ENCODE measurements at places on chromosomes 1 and 21. TPM values are rescaled to one million over a fixed set of nuclear protein-coding genes. Genes with fewer than 3 reads are reported as not detected.

LRRN2 gene
- 12.0 TPM for total RNA-seq

DNA sequence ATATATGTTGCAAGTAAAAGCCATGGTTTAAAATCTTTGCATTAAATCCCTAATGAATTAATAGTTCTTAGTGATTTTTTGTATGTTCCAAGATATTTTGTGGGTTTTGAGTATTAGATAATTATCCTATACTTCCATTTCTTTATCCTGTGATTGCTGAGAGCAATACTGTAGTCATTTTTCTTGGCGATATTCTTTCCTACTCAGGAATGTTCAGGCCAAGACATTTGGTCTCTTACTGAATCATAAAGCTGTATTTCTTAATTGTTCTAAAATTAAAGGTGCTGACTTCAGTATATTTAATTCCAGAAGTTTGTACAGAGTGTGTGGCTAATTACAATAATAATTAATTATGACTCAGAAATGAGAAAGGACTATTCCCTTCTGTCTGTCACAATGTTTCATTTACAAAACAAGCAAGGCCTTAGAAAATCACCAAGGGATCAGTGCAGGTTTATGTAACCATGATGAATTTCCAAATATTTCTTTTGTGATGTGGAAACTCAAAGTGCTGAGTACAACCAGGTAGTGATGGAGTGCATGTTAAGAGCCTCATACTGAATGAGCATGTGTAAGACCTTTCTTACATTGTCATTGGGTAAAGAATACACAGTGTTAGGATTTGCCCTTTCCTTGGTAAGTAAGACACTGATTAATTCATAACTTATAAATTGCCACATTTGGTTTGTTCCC is 161.2 kb downstream of the HMCN1 start:
- DNase-seq, result no peak

SPRR3 gene
- total RNA-seq, result 0.45 TPM

GJA8 gene
- not detected for total RNA-seq

- no peak for DNase-seq
Measured at GRCh38 chr1:173444757-173445156, 32.4 kb upstream of the PRDX6 start.

DNA sequence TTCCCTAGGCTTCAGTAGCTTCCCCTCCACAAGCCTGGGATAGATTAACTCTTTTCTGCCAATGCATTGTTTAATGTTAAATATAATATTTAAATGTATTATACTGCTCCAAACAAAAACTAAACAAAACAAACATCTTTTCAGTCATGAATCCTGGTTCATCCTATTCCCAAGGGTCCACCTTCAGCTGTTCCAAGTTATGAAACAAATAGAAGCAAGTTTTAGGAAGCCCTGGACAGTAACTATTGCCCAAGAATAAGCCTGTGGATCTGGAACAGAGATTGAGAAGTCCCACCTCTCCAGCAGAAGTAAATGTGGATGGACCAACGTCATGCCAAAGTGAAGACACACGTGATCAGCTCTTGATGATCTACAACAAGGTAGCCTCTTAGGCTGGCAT is 408.1 kb downstream of the SETD4 start:
- DNase-seq, result no peak

DNA sequence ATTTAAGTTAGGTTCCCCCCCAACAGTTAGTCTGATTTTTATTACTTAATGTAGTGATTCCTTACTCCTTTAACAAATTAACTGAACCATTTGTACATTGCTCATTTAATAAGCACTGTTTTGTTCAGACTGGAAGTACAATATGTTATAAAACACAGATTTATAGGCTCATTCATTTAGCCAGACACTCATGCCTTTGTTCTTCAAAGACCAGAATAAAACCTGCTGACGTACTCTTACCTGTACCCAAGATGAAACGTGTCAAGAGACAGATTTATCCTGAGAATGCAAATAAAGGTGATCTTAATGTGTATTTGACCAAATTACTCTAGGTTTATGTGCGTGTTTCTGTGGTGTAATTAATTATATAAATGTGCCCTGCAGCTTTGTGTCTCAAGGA is 92.8 kb downstream of the INTS7 start:
- DNase-seq, result no peak

DNA sequence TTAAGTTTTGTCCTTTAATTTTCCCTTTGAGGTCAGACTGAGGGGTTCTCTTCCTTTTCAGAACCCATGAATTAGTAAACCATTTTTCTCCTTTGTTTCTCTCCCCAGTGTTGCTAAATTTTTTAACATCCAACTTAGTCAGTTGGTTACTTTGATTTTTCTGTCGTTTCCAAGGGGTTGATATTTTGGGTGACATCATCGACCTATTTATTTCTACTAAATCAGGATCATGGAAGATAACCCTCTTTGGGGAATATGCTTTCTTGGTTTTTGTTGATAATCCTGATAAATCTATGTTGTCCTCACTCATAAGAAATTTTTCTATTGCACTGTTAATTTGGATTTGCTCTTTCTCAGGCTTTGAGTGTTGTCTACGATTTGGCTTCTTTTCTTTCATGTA is 40.9 kb downstream of the LRRC53 start:
- DNase-seq, result no peak

GRCh38 chr1:228071839-228072657 is 10.5 kb upstream of the ARF1 start:
- no peak for DNase-seq

DNA sequence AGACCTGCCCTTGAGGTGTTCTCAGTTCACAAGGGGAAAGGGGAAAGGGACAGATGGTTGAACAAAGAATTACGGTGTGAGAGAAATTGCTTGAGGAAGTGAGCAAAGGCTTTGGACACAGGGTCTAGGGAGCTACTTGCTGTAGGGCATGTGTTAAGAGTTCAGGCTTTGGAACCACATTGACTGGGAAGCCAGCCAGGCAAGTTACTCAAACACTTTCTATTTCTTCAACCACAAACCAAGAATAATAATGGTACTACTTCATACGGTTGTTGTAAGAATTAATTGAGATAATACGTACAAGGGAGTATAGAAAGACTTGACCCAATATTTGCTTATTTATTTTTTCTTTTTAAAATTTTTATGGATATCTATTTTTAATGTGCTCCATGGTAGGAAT is 26.6 kb downstream of the AK4 start:
- DNase-seq, result peak; percentile 84

DNA sequence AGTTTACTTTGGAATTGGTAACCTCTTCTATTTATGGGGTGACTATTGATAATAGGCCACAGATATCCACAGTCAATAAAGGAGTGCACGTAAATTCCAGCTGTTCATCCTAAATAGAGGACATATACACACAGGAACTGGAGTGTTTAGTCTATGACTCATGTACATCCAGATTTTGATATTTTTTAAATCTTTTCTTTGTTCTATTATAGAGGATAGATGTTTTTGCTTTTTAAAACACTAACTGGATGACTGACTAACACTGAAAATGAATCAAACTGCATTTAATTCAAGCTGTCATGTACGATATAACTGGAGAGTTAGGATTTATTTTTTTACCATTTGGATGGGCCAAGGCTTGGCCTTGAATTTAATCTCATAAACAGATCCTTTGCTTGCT is 45.9 kb downstream of the RGL1 start:
- no peak for DNase-seq

- no peak for DNase-seq
Measured at GRCh38 chr1:80427881-80428280, 1372.9 kb upstream of the ADGRL2 start.

DIO1 gene
- total RNA-seq, result not detected

DNA sequence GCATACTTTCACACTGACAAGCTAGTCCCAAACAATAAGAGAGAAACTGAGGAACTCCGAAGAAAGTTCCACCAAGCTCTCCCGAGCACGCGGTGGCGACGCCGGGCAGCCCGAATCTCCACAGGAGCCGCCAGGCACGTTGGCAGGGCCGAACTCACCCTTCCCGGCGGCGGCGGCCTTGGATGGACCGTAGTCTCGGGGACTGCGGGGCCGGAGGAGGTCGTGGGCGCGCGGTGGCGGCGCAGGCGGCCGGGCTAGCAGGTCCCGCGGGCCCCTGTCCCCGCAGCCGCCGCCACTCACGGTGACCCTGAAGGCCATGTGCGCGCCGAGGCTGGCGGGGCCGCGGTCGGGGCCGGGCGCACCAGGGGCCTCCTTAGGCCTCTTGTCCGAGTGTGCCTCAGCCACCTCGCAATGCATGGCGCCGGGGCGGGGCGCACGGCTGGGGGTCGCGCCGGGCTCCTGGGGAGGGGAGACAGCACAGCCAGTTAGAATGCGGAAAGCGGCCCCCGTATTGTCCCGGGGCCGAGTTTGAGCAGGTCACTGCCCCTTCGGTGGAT is 1.2 kb downstream of the GLIS1 start:
- no peak for DNase-seq

- no peak for DNase-seq
Measured at GRCh38 chr1:11930571-11931445, 3.7 kb upstream of the PLOD1 start.

- DNase-seq, result no peak
Measured at GRCh38 chr1:42158189-42158588, 5.0 kb downstream of the GUCA2B start.

CATSPERE gene
- total RNA-seq, result 2.6 TPM

NTRK1 gene
- 1.8 TPM for total RNA-seq

DNA sequence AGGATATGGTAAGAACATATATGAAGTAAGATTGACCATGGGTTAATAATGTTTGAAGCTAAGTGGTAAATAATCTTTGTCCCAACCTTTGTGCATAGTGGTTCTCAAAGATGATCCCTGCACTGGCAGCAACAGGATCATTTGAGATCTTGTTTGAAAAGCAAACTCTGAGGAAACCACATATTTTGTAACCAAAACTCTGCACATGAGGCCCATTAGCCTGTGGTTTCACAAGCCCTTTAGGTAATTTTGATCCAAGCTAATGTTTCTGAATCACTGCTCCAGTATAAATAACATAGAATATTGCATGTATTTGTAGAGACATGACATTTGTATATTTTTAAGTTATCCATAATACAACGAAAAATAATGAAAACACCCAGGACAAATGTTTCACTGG is 147.9 kb upstream of the RGS18 start:
- no peak for DNase-seq

DNA sequence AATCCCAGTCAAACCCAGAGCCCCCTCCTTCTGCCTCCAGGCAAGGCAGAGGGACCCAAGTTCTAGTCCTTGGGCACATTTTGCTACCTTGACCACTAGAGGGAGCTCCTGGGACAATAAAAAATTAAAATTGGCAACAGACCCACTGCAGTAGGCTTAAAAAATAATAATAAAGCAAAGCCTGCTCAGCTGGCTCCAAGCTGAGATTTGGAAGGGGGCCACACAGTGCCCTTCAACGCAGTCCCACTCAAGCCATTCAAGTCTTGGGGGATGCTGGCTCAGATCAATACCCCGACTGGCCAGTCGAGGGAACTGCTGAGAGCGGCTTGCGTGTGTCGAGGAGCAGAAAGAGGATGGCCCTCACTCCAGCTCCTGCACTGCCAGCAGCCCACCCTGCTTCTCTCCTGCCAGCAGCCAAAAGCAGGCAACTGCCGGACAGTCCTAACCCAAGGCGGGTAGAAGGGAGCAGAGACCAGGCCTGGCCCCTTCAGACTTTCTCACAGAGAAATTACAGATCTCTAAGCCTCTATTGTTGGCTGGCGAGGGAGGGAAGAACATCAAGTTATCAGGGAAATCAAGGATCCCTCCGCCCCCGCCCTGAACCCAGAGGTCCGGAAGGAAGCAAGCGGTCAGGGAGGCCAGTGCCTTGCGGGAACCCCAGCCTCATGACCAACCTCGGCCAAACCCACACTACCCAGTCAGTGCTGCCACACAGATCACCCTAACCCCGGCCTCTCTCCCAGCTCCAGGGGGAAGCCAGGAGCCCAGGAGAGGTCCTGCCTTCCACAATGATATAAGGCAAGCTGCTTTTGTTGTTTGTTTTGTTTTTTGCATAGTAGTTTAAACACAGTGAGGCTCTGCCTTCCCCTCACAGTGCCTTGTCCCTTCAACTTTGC is 4.9 kb upstream of the ALDH4A1 start:
- peak; percentile 81 for DNase-seq

MYOG gene
- total RNA-seq, result not detected

- DNase-seq, result no peak
Measured at GRCh38 chr1:46719689-46720088, 775 bp upstream of the EFCAB14 start.

TSPAN1 gene
- total RNA-seq, result 4.2 TPM

- DNase-seq, result no peak
Measured at GRCh38 chr1:164719676-164720439, 160.9 kb downstream of the PBX1 start.
